ENCODE measurements at places on chromosomes 7 and 10.

GRCh38 chr7:23055582-23056178 is 41.8 kb upstream of the HYCC1 start:
- peak; percentile 27 for DNase-seq

DNA sequence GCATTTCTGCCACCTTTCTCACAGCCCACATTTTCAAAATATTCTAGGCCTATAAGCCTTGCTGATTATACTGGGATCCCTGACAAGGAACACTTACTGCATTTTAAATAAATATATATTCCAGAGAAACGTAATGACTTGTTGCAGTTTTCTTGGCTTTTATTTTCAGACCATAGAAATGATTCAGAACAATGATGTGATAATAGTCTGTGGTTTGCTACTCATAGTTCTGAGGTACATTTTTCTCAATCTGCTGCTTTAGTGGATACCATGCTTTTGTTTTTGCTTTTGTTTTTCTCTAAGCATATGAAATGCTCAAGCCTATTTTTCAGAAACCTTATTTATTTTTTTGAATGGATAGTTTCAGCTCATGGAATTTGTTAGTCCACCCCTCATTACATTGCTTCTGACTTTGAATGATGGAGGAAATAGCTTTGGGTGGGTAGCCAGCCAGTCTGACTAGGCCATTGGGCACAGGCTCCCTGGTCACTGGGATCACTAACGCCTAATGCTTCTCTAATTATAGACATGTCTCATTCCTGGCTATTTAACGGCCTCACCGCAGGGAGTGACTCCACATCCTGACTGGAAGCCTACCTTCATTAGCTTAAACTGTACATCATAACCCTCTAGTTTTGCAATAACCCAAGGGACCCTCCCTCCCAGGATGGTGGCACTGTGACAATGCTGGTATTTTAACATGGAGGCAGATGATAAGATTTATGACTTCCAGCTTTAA is 66.1 kb downstream of the MBL2 start:
- no peak for DNase-seq

DNA sequence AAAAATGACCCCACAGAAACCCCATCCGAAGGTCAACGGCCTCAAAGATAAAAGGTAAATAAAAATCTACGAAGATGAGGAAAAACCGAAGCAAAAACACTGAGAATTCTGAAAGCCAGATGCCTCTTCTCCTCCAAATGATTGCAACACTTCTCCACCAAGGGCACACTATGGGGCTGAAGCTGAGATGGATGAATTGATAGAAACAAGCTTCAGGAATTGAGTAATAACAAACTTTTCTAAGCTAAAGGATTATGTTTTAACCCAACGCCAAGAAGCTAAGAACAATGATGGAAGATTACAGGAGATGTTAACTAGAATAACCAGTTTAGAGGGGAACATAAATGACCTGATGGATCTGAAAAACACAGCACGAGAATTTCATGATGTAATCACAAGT is 127.8 kb downstream of the MACC1 start:
- no peak for DNase-seq

GRCh38 chr7:1422512-1423263 is 36.6 kb downstream of the MICALL2 start:
- no peak for DNase-seq

DNA sequence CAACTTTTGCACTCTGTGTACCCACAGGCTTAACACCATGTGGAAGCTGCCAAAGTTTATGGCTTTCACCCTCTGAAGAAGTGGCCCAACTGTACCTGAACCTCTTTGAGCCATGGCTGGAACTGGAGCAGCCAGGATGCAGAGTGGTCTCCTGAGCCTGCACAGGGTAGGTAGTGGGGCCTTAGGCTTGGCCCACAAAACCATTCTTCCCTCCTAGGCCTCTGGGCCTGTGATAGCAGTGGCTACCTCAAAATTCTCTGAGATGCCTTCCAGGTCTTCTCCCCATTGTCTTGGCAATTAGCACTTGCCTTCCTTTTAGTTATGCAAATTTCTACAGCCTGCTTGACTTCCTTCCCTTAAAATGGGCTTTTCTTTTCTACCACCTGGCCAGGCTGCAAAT is 19.3 kb upstream of the SPAM1 start:
- no peak for DNase-seq

DNA sequence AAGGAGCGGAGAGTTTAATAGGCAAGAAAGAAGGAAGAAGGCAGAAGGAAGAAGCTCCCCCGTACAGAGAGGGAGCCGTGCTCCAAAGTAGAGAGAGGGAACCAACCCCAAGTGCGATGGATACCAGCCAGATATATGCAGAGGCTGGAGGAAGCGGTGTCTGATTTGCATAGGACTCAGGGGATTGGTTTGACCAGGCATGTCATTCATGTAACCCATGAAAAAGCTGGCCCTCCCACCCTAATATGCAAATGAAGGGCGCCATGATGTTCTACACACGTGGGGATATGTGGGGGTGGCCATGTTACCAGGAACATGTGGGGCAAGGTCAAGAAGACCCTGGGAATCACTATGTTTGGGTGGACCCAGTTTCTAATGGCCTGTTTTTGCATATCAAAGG is 40.6 kb upstream of the FAM3C start:
- DNase-seq: no peak

GRCh38 chr10:104085801-104086400 is at the start of gene COL17A1:
TSS of gene COL17A1 (minus strand) at chr10:104085880. CDS start at chr10:104080673, 5,207 bp downstream.
- no peak for DNase-seq

DNA sequence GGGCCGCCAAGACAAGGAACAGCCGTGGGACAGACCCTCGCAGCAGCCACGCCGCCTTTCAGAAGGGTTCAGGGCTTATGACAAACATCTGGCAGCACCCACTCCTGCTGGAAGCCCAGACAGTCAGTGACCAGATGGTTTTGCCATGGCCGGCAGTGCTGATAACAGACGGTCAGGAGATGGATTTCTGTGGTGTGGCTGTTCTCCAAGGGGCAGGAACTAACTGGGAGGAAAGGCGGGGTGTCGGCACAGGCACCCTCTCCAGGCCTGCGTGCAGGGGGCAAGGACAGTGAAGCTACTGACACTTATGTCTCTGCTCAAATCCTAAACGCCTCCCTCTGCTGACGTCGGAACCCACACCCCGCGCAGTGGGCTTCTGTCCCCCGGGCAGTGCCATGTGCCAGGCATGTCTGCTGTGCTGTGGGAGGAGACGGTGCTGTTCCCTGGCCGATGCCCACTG is 416.1 kb downstream of the DNAJB6 start:
- DNase-seq: no peak

- DNase-seq: no peak
Observed at GRCh38 chr10:17476073-17476472, 21.7 kb upstream of the ST8SIA6 start.

- DNase-seq: no peak
Observed at GRCh38 chr7:38220452-38220851, 42.4 kb downstream of the STARD3NL start.

DNA sequence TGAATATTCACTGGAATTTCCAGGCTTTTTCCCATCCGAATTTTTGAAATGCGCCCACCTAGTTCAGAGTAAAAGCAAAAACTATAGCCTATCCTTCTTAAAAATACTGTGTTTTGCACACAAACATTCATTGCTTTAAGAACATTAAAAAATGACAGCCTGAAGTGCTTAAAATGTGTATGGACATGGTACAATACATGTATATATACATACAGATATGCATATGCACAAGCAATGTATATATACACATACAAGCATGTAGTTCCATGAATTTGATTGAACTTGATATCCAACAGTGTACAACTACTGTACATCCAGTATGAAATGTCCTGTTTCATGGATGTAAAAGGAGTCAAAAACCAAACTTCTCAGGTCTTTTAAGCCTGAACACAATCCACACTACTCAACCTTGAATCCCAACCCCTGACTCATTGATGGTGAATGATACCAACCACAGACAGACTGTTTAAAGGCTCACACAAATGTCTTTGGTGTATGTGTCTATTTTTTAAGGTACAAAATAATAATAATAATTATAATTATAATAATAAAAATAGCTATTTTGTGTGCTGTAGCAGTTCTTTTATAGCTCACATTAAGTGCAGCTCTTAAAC is 14.8 kb downstream of the INHBA start:
- DNase-seq: no peak

DNA sequence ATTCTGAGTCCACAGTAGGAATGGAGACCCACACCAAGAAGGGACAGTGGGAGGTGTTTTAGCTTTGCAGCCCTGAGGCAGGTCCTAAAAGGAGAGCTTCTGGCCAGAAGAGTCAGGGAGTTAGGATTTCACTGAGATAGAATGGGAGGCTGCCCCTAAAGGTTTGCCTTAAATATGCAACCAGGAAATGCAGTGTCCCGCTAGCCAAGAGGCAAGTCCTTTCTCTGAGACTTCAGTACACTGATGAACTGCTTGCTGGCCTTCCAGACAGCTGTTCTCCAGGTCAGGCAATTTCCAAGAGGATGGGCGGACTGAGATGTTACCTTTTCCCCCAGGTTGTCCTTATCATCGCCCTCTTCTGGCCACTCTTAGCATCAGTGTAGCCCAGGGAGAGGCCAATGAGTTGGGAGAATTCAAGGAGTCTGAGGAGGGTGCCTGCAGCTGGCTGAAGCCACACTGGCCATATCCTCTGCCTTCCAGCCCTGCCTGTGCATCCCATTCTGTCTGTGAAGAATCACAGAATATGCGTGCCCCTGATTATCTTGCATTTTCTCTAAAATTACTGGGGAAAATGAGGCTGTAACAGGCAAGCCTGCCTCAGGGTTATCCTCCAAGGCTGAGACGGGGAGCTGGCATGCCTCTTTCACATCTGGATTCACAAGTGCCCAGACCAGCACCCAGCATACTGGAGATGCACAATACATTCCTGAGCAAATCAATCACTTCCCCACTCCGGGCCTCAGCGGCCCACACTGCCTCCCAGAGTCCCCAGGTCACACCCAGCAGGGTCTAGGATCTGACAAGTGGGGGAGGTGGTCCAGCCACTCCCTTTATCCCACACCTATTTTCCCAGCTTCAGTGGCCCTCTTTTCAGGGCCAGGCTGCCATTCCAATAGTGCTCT is 2.4 kb downstream of the TLL2 start:
- DNase-seq: no peak

DNA sequence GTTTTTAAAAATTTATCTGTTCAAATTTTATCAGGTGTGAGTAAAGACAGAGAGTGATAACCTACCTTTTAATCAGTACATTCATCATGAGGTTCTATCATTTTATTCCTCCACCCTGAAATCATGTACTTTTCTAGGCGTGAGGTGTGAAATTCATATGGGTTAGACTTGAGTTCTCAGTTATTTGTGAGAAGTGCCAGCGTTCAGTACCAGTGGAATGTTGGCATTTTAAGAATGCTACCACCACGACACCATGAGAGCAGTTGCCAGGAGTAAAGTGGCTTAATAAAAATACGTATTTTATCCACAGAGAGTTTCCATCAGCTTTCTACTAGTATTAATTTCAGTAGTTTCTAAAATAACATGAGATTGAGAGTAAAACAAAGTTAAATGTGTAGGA is 104.1 kb upstream of the FERD3L start:
- DNase-seq: no peak

GRCh38 chr10:102795453-102796406 is 41.5 kb downstream of the CYP17A1 start:
- no peak for DNase-seq

GRCh38 chr7:130721486-130722277 is 12.3 kb downstream of the KLF14 start:
- no peak for DNase-seq

DNA sequence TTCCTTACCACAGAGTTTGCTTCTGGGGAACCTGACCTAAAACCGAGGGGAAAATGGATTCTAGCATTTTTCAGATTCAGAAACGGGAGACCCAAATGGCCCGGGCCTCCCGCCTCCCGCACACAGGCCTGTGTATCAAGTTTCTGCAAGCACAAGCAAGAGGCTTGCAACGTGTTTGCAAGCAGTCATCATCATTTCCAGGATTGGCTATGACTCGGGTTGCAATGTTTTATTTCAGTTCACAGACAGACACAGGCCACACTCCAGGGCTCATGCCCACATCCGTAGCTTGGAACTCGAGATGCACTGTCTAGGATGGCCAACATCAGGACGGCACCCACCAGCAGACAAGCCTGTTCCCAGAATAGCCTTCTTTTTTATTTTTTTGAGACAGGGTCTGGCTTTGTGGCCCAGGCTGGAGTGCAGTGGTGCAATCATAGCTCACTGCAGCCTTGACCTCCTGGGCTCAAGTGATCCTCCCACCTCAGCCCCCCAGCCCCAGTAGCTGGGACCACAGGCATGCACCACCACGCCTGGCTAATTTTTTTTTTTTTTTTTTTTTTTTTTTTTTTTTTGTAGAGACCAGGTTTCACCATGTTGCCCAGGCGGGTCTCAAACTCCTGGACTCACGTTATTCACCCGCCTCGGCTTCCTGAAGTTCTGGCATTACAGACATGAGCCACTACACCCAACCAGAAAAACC is 68.1 kb upstream of the FOXK1 start:
- DNase-seq: no peak

DNA sequence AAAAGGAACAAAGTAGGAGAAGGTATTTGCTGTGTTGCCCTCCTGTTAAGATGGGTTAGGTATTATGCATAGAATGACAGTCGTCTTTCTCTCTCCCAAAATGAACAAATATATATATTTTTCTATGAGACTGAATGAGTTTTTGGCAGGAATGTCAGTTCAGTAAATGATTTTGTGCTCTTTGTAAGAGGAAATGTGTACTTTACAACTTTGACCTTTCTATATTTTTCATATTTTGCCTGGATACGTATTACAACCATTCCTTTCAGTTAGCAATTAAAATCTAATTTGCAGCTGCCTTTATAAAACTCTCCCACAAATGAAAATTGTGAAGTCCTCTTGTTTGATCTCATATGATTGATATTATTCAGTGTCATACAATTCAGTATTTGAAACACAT is 336.6 kb upstream of the MEOX2 start:
- no peak for DNase-seq

GRCh38 chr7:2622869-2623697 is 8.7 kb upstream of the TTYH3 start:
- DNase-seq: no peak

GRCh38 chr10:86327954-86328725 is 38.5 kb downstream of the GRID1 start:
- no peak for DNase-seq

DNA sequence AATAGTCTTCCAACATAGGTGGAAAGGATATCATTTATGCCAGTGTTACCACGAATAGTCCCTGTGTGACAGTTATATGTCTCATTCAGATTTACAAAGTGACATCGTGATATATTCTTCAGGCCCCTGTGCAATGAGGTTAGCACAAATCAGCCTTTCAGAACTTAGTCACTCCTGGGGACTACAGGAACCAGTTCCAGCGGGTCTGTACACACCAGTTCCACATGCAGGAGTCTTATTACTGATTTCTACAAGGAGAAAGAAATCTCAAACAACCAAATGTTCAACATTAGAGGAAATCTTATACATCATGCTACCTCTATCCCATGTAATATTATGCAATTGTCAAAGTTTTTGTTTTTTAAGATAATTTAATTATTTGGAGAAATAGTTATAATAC is 4.4 kb upstream of the WDR91 start:
- DNase-seq: no peak

DNA sequence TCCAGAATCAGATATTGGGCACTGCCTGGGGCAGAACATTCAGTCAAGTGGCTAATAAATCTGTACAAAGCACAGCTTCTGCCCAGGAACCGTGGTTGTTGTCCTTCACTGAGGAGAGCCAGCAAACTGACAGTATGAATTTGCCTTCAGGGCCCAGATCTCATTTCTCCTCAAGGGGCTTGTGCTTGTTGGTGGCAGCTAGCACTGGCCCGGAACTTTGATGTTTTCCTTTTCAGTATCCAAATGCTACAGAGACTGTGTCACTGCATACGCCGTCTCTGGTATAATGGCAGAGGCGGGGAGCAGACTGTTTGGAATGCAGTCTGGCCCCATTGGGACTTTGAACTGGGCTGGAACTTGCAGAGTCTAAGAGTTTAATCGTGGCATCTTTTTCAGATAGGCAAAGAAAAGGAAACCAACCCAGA is 30.4 kb upstream of the ADD3 start:
- DNase-seq: no peak
